ENCODE measurements at places on chromosomes 3 and 15. TPM values are rescaled to one million over a fixed set of nuclear protein-coding genes. Genes with fewer than 3 reads are reported as not detected.

- DNase-seq, result no peak
Measured at GRCh38 chr3:188486126-188486525, 332.2 kb downstream of the LPP start.

DNA sequence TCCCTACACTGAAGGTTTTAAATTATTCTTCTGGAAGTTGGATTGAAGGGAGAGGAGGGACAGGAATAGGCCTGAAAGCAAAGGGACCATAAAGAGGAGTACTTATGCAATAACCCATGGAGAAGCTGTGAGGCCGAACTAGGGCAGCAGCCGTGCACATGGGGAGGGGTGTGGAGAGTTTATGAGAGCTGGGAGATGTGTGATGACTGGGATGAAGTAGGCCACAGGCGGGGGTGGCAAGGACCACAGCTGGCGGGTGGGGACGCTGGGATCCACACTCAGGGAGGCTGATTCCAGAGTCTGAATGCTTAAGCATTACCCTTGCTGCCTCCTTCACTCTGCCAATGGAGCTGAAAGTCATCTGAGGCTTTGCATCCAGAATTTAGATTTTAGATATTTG lies 123.8 kb downstream of the ARNT2 start:
- DNase-seq, result no peak

DNA sequence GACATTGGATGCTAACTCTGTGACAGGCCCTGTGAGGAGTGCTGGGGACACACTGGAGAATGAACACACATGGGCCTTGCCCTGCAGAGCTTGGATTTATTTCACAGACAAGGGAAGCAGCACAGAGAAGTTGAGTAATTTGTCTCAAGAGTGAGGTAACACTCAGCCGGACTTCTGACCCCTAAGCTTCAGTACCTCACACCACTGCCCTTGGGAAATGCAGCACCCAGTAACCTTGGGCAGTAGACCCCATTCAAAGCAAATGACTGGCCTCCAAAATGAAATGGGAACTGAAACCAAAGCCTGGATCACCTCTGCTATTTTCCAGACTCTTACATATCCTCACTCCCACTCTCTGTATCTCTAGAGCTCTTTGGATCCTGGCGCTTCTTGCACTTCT lies 37.3 kb downstream of the RFT1 start:
- no peak for DNase-seq

DNA sequence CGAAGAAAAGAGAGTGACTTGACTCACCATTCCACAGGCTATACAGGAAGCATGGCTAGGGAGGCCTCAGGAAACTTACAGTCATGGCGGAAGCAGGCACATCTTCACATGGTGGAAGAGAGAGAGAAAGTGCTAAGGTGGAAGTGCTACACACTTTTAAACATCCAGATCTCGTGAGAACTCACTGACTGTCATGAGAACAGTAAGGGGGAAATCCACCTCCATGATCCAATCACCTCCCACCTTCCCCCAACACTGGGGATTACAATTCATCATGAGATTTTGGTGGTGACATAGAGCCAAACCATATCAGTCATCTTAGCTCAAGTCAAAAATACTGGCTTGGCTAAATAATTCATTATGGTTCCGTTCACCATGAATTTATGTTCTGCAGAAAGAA lies 45.3 kb upstream of the NEDD4 start:
- DNase-seq, result no peak

DNA sequence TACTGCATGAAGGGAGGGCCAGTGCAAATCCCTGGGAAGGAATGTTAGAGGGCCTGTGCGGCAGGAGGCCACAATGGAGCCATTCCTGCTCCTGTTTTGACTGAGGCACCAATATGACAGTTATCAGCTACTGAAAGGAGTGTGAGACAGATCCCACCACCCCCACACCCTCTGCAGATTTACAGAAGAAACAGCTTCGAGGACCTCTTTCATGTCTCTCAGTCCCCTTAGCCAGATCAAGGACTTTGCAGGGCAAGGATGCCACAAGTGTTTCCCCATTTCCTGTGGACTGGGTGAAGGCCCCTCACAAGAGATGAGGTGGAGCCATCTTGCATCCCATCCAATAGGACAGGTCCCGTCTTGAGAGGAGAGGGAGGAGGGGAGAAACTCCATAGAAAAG lies 48.5 kb upstream of the RASGRP1 start:
- no peak for DNase-seq

- DNase-seq, result no peak
Measured at GRCh38 chr3:166554023-166554422, 716.8 kb upstream of the BCHE start.

DNA sequence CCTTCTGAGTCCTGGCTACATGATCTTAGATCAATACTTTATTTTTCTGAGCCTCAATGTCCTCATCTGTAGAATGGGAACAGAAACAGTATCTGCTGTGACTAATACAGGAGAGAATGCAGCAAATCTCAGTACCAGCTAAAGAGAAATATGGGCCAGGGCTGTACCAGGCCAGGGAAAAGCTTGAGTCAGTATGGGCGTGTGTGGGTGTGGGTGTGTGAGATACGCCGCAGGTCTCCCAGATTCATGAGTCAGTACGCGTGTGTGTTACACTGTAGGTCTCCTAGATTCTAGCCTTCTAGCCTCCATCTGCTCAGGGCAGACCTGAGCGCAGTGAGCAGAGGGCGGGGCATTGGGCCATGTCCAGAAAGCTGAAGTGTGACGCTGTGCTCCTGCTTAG lies 15.2 kb downstream of the GNAI2 start:
- no peak for DNase-seq

DNA sequence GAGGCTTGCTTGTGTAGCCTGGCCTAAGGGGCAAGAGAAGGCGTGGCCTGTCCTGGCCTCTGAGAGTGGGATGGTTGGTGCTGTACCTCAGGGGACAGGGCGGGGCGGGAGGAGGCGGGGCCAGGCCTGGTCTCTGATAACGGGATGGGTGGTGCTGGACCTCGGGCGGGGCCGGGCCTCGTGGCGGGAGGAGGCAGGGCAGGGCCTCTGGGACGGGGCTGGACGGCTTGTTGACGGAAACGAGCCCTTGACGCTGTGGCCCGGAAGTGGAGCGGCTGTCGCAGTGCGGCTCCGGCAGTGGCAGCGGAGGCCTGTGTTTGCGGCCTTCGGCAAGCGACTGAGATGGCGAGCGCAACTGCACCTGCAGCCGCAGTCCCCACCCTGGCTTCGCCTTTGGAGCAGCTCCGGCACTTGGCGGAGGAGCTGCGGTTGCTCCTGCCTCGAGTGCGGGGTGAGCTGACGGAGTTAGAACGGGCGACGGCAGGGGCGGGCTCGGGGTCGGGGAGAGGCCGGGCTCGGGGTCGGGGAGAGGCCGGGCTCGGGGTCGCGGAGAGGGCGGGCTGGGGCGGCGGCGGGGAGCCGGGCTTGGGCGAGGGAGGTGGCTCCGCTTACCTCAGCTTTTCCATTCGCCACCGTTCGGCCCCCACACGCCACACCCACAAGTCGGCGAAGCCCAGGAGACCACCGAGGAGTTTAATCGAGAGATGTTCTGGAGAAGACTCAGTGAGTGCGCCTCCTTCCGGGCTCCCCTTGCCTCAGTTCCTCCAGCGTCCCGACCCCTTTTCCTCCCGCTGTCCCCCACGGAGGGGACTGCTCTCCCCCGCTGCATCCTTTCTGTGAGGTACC lies at the start of gene CCNDBP1:
TSS of gene CCNDBP1 (plus strand) at position 247 of the 846 bp plus-strand sequence. CDS start at position 343, 96 bp downstream.
- peak; percentile 98 for DNase-seq

- DNase-seq, result no peak
Measured at GRCh38 chr15:66766282-66767230, 64.5 kb downstream of the SMAD6 start.

GRCh38 chr15:92471288-92471687 lies 77.6 kb downstream of the ST8SIA2 start:
- no peak for DNase-seq

- no peak for DNase-seq
Measured at GRCh38 chr3:55160241-55160983, 232.6 kb upstream of the LRTM1 start.

DNA sequence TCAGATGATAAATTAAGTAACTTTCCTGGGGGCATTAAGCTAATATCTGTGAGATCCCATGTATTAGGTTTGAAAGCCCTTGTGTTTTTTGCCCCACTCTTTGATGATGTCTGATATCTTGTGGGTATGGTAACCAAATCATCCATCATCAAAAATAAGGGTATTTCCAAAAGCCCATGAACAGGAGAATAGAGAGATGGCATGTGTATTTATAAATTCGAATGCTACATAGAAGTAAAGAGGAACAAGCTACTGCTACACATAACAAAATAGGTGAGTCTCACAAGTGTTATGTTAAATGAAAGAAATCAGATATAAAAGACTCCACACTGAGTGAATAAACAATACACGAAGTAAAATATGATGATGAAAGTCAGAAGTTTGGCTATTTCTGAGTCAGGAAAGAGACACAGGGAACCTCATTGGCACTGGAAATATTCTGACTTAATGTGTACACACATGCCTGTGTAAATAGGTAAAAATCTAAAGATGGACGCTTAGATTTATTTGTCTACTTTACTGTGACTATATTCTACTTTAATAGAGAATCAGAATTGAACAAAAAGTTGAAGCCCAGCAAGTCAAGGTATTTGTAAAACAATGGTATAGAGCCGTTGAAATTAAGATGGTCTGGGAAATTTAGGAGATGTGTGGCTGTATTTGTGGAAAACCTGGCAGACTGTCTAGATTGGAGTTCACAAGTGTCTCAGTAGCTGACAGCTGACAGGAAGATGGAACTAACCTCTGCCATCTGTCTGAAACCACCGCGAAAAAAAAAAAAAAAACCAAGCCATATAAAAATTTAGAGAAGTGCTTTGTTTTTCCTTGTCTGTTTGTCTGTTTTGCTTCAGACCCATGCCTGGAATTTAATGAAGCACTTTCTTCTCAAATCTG lies 111.0 kb upstream of the TGFBR2 start:
- DNase-seq, result no peak

DNA sequence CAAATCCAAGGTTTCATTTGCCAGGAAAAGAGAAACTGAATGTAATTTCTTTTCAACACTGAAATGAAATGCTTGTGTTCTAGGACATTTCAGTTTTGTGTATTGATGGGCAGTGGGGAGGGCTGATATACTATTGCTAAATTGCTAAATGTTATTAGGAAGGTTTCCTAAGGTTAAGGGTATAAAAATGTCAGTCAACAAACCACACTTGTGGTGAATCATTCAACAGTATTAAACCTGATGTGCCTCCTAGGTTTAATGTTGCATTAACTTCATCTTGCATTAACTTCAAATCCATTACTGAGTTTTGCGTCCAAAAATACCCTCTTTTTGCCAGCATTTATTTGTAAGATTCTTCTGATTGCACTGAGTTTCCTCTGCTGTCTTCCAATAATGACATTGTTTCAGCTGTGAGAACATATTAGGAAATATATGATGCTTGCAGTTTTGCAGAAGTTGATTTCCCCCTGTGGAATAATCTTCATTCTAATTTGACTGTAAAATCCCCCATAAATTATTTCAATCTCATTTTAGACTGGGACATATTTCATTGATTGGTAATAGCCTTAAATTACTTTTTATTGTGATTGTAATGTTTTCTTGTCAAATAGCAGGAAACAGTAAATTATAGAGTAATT lies 758.3 kb downstream of the GBE1 start:
- DNase-seq, result no peak

DNA sequence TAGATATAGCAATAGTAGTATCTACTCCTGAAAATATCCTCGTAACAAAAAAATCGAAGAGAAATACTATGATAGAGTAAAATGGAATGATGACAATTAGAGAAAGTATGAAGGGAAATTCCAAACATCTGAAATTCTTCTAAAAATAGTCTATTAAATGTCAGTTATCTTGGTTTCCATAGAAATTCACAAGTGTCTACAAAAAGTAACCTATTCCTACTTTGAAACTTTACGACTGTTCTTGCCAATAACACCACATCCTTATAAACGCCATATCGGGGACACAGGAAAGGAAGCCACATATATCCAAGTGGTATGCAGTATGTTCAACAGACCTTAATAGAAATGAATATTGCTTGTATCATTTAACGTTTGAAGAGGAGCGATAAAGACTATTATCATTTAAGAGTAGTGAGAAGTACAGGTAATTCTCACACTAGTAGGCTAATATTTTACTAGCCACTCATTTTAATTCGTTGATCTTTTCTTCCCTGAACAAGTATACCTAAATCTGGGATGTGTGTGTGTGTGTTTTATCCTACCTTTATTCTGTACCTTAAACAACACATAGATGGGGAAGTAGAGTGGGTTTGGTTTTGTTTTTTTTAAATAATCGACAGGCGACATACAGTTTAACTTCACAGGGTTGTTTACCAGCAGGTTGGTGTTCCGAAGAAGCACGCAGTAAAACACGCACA lies 1.2 kb downstream of the GPR176 start:
- DNase-seq, result no peak

- DNase-seq, result no peak
Measured at GRCh38 chr3:106720510-106720909, 656.7 kb upstream of the CCDC54 start.

DNA sequence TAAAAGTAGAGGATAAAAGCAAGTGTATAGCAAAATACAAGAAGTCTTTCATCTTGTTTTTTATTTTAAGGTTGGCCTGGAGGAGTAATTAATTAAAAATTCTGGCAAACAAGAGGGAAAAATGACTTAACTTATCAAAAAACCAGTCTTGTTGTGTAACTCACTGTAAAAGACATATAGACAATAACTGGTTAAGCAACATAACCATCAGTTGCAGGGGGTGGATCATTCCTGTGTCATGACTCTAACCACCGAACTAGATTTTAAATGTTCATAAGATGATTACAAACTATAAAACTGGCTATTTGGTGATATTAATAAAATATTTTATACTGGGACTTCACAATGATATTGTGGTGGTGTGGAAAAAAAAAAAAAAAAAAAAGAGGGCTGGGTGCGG lies 130.6 kb downstream of the STAG1 start:
- DNase-seq, result no peak

- no peak for DNase-seq
Measured at GRCh38 chr3:190197346-190197763, 76.7 kb upstream of the P3H2 start.

GRCh38 chr3:31009881-31010280 lies 115.4 kb upstream of the GADL1 start:
- no peak for DNase-seq

- no peak for DNase-seq
Measured at GRCh38 chr3:77203851-77204250, 164.0 kb downstream of the ROBO2 start.

- no peak for DNase-seq
Measured at GRCh38 chr3:78697426-78697825, 1070.4 kb downstream of the ROBO1 start.

GRCh38 chr3:169929830-169930519 lies 18.6 kb downstream of the SAMD7 start:
- no peak for DNase-seq

- no peak for DNase-seq
Measured at GRCh38 chr3:189229196-189229828, 57.5 kb downstream of the TPRG1 start.

GRCh38 chr15:94231723-94232468 lies 535 bp downstream of the MCTP2 start:
- DNase-seq, result no peak

MAN2C1 gene
- total RNA-seq, result 208 TPM

SLC27A2 gene
- 1.7 TPM for total RNA-seq

CRABP1 gene
- total RNA-seq, result not detected

PLXNB1 gene
- total RNA-seq, result 40.0 TPM

CISH gene
- 56.2 TPM for total RNA-seq

SCN5A gene
- 0.58 TPM for total RNA-seq

TNFAIP8L3 gene
- 7.4 TPM for total RNA-seq

TWF2 gene
- total RNA-seq, result 52.4 TPM

Data from mesenteric fat pad (tissue), 1 donor.